ENCODE measurements at places on chromosomes 12 and 14.

GRCh38 chr12:6070472-6071257, 53.8 kb downstream of the VWF start:
- DNase-seq: no peak

DNA sequence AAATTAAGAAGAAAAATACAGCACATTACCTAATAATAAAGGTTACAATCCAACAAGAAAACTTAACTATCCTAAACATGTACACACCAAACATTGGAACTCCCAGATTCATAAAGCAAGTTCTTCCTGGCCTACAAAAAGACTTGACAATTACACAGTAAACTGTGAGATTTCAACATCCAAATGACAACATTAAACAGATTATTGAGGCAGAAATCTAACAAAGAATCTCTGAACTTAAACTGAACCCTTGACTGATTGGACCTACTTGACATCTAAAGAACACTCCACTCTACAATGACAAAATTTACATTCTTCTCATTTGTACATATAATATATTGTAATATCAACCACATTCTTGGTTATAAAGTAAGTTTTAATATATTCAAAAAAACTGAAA, 1341.3 kb downstream of the LRFN5 start:
- DNase-seq: no peak

DNA sequence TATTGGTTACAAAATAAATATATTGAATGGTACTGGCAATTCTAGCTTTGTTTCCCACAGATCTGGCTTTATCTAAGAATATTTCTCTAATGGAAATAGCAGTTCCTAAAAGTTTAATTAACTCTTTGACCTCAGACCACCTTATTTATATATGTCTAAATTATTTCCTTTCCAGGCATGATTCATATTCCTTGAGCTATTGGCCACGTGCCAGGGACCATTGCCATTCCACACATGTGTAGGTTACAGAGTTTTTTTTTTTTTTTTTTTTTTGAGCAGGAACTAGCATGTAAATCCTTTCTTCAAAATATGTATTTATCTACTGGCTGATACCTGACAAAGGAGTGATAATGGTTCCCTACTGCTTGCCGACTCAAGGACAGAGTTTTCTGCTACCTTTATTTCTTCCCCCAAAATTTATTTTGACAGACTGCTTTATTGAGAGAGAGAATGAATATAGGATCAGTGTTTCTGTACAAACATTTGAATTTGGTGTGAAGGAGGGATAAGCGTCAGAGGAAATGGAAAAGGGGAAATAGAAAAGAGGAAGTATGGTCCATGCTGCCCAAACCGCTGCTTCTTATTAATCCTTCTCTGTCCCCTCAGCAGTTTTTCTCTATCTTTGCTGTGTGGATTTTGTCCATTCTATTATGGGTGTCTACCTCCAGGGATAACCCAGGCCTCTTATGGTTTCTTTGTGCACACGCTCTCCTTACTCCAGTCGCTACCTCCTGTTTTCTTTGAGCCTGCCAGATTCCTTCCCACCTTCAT, 36.4 kb downstream of the PDE3A start:
- no peak for DNase-seq

DNA sequence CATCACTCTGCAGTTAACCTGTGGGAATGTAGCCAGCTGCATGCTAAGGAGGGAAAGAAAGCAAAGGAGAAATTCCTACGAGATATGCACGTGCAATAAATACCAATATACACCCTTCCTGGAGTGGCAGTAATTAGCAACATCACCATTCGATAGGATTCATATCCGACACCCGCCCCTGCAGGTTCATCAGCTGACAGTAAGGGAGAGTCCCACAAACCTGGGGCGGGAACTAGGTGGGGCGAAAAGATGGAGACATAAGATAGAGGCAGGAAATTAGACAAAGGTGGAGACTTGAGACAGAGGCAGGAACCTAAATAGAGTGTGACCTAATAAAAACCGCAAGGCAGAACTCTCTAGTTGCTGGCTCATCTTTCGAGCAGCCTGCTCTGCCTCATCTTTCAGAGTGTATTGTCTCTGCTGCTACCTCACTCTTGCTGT, 51.6 kb downstream of the PLEKHG3 start:
- DNase-seq: no peak

DNA sequence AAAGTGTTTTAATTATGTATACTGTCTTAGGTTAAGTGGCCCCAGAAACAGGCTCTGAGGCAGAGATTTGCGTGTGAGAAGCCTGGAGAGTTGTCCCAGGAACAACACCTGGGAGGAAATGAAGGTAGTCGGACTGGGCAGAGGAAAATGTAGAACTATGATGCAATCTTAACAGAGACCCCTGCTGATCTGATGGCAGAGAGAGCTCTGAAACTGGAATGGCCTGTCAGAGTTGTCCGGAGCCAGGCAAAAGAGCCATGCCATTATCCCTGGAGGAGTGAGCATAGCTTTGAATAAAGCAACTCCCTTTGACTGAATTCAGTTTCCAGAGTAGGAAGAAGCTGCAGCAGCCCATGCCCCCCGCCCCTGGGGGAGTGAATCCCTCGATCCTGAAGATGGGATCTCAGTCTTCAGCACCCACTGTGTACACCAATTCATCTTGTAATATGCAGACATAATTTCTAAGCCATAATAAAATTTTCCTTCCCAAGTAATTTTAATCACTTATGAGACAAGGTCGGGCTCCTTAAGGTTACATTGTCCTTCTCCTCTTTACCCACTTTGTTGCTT, 264.8 kb downstream of the PDZRN4 start:
- DNase-seq: no peak

DNA sequence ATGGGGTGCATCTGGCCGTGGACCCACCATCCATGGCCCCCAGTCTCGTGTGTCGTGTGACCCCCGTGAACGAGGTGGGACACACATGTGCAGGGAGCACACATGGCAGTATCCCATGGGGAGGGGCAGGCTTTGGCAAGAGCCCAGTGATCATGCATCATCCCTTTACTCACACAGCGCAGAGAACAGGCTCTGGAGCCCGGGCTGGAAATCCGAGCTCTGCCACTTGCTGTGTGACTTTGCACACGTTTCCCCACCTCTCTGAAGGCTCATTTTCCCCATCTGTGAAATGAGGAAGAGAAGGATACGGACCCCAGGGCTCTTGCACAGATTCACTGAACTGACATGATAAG, 119.9 kb downstream of the PHETA1 start:
- DNase-seq: no peak

DNA sequence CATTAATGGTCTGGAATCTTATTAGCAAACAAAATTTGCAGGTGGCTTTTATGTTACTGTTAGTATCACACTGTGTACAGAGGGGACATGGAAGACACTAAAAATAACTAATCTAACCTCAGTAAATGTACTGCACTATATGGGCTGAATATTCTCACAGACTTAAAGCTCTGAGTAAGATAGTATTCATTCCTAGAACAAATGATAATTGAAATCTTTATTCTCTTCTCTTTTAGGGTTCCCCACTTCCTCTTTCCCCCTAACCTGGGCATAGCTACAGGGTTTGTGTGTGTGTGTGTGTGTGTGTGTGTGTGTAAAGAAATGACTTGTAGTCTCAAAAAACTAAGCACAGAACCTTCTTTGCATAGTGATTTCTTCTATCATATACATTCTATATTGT, 21.4 kb upstream of the HECTD1 start:
- DNase-seq: no peak

- no peak for DNase-seq
Observed at GRCh38 chr12:106429636-106430035, 72.1 kb downstream of the POLR3B start.

GRCh38 chr12:80814453-80814852, 97.7 kb downstream of the MYF5 start:
- DNase-seq: no peak

DNA sequence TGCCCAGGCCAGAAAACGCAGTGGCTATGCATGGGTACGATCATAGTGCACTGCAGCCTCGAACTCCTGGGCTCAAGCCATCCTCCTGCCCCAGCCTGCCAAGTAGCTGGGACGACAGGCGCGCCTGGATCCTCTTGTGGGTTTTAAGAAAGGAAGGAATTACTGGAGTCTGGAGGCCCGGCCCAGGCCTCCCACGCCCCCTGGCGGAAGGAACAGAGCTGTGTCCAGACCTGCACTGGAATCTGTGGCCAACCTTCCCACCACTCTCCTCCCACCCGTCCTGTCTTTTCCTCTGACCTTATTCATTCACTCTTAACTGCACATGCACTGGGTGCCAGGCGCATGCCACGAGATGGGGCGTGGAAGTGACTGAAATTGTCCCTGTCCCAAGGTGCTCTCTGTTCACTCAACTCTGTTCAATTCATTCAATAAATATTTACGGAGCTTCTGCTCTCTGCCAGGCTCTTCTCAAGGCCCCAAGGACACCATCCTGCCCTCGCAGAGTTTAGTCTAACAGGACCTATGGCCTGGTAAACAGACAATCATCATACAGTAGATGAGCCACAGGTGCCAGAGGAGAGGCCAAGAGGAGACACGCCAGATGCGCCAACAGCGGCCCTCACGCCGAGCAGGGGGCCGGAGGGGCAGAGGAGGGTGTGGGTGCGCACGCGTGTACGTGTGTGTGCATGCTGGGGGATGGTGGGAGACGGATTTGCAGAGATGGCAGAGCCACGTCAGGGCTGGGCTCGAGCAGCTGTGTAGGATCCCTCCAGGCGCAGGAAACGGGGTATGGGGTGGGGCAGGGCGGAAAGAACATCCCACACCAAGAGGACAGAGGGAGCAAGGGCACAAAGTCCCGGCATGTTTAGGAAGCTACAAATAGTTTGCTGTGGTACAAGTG, 13.7 kb upstream of the TMEM106C start:
- peak; percentile 92 for DNase-seq

DNA sequence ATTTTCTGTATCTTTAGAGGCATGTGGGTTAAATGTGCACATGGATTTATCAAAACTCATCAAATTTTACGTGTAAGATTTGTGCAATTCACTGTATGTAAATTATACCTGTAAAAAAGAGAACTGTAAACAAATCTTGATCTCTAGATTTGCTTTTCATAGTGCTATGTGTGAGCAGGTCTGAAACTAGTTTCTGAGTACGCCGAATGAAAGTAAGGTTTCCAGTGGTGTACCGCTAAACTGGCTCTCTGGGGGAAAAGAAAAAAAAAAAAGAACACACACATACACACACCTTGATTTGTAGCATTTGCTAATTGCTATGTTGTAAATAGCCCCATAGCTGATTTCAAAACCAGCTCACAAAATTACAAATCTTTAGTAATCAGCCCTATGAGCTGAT, 8.6 kb upstream of the SLC41A2 start:
- DNase-seq: no peak

DNA sequence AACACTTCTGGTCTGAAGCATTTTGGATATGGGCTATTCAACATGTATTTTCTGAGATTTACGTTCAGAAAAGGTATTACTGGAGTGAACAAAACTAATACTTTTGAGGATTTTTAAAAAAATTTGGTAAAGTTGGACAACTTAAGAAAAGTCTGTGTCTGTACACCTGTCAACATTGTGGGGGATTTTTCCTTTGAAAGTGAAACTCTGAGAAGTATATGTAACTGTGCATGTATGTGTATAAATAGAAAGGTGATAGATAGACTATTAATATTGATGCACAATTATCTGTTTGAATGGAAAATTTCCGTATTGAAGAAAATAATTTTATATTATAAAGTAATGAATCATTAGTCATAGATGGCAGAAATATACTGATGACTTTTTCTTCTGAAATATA, 312.8 kb upstream of the MDGA2 start:
- no peak for DNase-seq

GRCh38 chr14:52944254-52944653, 6.6 kb downstream of the FERMT2 start:
- no peak for DNase-seq

DNA sequence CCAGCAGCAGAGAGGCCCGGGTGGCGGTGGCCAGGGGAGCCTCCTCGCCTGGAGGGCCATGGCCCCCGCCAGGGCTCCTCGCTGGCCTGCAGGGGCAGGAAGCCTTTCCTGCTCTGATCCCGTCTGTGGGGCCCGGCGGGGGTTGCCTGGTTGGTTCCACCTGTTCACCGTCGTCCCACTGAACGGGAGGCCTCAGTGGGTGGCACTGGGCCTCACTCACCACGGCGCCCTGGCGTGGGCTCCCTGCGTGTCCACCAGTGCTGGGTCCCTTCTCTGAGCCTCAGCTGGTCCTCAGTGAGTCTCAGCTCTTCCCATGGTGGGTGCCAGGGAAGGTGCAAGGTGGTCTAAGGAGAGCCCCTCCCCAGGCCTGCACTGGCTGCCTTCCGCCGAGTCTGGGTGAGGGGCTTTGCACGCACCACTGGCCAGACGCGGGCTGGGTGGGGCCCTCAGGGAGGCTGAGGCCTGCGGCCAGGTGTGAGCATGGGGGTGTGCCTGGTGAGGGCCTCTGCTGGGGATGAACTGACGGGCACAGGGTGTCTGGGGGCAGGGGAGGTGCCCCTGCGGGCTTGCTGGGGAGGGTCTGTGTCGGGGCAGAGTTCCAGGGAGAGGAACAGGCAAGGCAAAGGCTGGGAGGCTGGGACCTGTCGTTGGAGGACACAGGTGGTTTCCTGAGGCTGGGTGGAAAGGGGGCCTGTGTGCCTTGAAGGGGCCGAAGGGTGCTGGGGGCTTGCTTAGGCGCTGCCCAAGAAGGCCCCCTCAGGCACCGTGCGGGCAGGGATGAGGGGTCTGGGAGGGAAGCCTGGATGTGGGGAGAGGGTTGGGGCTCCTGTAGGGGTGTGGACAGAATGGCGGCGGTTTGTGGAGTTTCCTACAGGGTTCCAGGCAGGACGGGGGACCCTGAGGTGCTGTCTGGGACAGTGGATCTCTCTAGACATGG, 339.8 kb downstream of the TMEM121 start:
- DNase-seq: peak; percentile 16

- DNase-seq: no peak
Observed at GRCh38 chr12:15522574-15523187, 200.4 kb downstream of the PTPRO start.

DNA sequence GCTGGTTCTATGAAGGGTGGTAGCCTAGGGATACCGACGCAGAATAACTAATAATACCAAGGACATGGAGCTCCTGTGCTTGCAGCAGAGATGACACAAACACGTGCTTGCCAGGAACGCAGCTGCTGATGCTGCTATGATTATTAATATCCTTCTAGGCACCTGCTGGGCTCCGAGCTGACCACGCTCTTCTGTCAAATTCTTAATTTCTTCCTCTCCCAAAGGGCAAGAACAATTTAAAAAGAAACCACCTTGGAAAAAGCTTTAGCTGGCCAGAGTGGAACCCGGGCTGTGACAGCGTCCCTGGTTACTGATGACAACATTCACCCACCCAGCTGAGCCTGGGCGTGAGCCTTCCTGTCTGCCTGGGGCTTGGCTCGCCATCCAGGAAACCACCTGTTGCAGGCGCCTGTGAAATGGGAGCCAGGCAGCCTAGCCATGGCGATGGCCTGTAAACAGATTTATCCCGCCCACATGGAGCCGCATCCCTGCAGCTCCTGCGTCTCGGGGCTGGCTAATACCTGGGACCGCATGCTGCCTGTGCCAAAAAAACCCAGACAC, 28.8 kb downstream of the CLMN start:
- DNase-seq: no peak

DNA sequence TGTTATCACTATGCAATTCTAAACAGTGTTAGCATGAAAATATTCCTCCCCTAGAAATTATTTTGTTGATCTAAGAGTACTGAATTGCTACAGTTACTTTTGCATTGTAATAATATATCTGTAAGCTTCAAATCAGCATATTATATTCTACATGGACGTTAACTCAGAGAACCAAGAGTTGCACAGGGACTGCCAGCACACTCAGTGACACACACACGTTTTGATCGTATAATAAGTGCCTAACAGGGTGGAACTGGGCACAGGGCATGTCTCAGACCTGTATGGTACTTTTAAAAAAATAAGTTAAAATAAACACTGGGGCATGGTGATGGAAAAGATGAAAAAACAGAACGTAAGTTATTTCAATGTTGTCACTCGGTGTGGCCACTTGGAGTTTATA, 451.6 kb downstream of the RGS6 start:
- DNase-seq: no peak

Data from ecto neural progenitor cell (in vitro differentiated cells).